ENCODE measurements at places on chromosomes 1 and 21. TPM values are rescaled to one million over a fixed set of nuclear protein-coding genes. Genes with fewer than 3 reads are reported as not detected.

Gene RAB42
- 15.6 TPM for total RNA-seq

Gene C8B
- total RNA-seq, result not detected

Gene GUCA2A
- not detected for total RNA-seq

Gene CLCA1
- total RNA-seq, result not detected

Gene CFAP141
- not detected for total RNA-seq

Gene FCRL5
- not detected for total RNA-seq

Gene RNF2
- 52.8 TPM for total RNA-seq

Gene PRR9
- total RNA-seq, result not detected

Gene PRKAA2
- 2.8 TPM for total RNA-seq

Gene CD5L
- total RNA-seq, result not detected

Gene S100A14
- total RNA-seq, result 0.29 TPM

Gene MXRA8
- 141 TPM for total RNA-seq

Gene ACTN2
- total RNA-seq, result 1.0 TPM

Gene ARHGAP30
- 2.7 TPM for total RNA-seq

Gene LRRC53
- total RNA-seq, result 0.21 TPM

Gene OR2L2
- total RNA-seq, result not detected

Gene MANEAL
- total RNA-seq, result 1.8 TPM

Gene SIKE1
- total RNA-seq, result 12.8 TPM

Gene AMY1A
- not detected for total RNA-seq

Gene RIT1
- total RNA-seq, result 65.6 TPM

Gene OXCT2
- not detected for total RNA-seq

Gene KLHL12
- total RNA-seq, result 19.1 TPM

Gene LRRN2
- total RNA-seq, result 4.8 TPM

Gene FNBP1L
- 25.3 TPM for total RNA-seq

Gene SV2A
- total RNA-seq, result 1.5 TPM

Gene TDRD10
- total RNA-seq, result 1.3 TPM

Gene RHBDL2
- not detected for total RNA-seq

Gene PDPN
- 31.4 TPM for total RNA-seq

Gene IFNLR1
- 2.6 TPM for total RNA-seq

Gene C8A
- not detected for total RNA-seq

Gene APCS
- not detected for total RNA-seq

Gene LZIC
- total RNA-seq, result 19.7 TPM

Gene FGR
- 19.7 TPM for total RNA-seq

Gene CHI3L2
- total RNA-seq, result not detected

Gene LYPLAL1
- 62.1 TPM for total RNA-seq

Gene OPTC
- not detected for total RNA-seq

Gene RIPK4
- 9.7 TPM for total RNA-seq

Gene CD55
- total RNA-seq, result 76.2 TPM

Gene KANK4
- total RNA-seq, result not detected

Gene SPATA17
- total RNA-seq, result not detected

Gene ATP6V1G3
- not detected for total RNA-seq

Gene DIRAS3
- total RNA-seq, result 3.7 TPM

Gene SPRR3
- 0.70 TPM for total RNA-seq

Gene DNAH14
- total RNA-seq, result 142 TPM

Gene PSEN2
- 31.2 TPM for total RNA-seq

Gene HSPA6
- not detected for total RNA-seq

Gene BSND
- not detected for total RNA-seq

Gene LAMTOR2
- 17.3 TPM for total RNA-seq

Gene NHLH1
- total RNA-seq, result not detected

Gene RNF186
- total RNA-seq, result not detected

Gene SLC1A7
- not detected for total RNA-seq

Gene CACNA1S
- not detected for total RNA-seq

Gene CADM3
- total RNA-seq, result 2.7 TPM

Data from uterus (tissue), 4 donors.